ENCODE measurements at places on chromosomes 2 and 18.

DNA sequence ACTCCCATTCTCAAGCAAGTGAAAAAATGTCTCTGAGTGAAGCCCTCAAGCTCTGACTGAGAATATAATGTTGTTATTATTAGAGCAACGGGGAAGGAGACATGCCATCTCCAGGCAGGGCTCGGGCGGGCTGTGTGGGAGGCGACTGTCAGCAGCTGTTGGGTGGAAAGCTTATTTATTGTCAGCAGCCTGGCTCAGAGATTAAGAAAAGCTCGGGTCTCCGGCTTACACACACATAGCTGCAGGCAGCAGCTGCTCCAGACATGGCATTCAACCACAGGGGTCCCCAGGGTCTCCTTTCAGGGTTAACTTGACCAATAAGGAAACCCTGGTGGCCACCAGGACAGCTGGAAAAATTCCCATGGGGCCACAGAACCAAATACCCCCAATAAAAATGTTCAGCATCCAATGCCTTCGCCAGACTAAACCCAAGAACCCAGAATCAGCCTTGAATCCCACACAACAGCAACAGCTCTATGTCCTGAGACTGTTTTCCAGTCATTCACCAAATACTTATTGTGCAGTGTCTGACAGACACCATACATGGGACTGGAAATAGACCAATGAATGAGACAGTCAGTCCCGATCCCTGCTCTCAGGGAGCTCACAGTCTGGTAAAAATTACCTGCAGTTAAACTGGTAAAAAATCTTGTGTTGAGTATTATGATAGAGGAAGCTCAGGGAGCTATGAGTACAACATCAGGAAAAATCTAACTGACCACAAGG, 70.5 kb upstream of the RTN4 start:
- DNase-seq: no peak

- DNase-seq: no peak
Measured at GRCh38 chr18:9290156-9290555, 44.4 kb upstream of the TWSG1 start.

GRCh38 chr2:3487432-3487831, 31.9 kb downstream of the ADI1 start:
- no peak for DNase-seq

- no peak for DNase-seq
Measured at GRCh38 chr2:32838418-32838817, 108.3 kb upstream of the LTBP1 start.

DNA sequence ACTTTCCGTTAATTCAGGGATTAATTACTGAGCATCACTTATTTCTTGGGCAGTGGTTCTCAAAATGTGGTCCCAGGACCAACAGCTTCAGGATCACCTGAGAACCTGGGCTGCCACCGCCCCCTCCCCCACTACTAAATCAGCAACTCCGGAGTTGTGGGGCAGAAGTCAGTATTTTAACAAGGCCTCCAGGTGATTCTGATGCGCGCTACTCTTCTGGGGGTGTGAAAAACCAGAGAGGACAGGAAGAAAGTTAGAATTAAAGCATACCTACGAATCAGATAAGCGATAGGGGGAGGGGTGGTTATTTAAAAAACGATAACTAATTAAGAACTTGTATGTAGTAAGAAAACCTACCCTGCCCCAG, 319 bp downstream of the ZSCAN30 start:
- DNase-seq: no peak

- DNase-seq: no peak
Measured at GRCh38 chr18:61334491-61334850, 1.2 kb downstream of the CDH20 start.

GRCh38 chr2:197972587-197972986, 168.2 kb downstream of the PLCL1 start:
- no peak for DNase-seq

DNA sequence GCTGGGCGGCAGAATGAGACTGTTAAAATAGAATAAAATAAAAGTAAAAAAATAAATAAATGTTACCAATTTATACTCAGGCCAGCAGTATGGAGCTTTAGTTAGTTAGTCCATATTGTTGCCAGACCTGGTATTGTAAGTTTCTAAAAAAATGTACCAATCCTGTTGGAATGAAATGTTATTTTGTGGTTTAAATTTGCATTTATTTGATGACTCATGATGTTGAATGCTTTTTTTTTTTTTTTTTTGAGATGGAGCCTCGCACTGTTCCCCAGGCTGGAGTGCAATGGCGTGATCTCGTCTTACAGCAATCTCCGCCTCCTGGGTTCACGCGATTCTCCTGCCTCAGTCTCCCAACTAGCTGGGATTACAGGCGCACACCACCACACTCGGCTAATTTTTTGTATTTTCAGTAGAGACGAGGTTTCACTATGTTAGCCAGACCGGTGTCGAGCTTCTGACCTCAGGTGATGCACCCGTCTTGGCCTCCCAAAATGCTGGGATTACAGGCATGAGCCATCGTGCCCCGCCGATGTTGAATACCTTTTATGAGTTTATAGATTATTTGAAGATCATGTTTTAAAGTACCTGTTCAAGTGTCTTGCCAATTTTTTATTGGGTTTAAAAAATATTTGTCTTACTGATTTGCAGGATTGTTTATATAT, 5.7 kb upstream of the PTPRN start:
- DNase-seq: no peak

GRCh38 chr2:60886991-60887390, 5.6 kb downstream of the REL start:
- no peak for DNase-seq

DNA sequence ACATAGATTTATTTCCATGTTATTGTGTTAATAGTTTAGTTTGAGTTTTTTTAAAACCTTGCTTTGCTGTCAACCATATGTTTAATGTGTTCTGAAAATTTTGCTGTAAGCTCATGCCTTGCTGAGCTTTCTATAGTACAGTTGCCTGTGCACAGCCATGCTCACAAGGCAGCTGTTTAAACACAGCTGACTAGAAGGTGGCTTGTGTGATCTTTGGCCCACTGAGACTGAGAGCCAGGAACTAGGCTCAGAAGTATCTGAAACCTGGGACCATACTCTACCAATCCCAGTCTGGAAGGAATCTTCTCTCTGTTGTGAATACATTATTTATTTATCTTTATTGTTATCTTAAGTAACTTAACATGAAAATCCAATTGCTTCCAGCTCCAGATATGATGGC, 350.5 kb downstream of the KIAA1328 start:
- DNase-seq: no peak

DNA sequence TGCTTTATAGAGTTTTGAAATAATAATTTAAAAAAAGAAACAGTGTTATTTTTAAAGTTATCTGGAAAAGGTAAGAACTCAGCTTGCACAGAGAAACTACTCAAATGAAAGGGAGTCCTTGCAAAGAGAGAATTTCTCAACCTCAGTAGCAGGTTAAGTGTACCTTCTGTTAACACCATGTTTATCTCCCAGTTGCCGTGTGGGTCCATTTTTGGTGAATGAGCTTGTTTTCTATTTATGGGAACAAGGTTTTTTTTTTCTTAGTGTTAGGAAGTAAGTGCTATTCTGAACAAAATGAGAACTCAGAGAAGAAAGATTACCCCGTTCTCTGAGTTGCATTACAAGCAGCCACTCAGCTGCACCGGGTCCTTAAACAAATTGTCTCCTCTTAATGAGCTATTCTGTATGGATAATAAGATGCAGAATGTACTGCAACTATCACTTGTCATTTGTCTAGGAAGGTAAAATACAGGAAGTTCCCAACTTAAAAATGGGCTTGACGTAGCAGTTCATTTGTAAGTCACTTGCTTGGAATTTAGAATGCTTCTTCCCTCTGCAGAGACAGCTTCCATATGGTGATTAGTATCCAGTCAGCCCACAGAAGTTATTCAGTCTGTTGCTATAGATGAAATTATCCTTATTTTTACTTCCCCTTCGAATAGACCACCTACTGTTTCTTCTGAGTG, 74.9 kb downstream of the LTBP1 start:
- DNase-seq: no peak

DNA sequence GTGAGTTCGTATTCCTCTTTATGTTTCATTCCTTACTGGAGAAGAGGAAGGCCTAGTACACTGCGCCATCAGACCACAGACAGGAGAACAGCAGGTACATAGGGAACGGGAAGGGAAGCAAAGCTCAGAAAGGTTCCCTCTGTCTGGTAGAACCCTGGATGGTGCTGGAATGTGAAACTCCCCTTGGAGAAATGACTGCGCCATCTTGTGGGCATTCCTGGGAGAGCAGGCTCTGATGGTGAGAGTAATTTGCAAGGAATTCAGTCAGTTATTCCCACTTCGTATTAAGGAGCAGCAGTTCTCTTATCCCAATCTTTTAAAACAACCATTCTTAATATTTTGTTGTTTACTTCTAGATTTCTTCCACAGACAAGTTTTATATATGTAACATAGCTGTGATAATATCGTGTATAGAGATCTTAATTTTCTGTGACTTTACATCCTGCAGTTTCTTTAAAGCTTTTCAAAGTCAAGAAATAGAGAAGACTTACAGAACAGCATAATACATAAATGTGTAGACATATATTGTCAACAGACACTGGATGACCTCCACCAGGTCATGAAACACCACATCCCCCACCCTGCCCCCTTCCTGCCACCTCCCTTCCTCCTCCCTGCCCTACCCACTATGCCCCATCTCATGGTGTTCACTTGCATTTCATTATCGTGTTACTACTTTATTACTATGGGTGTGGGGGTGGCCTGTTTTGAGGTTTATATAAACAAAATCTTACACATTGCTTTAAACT, 83.9 kb downstream of the ARHGEF4 start:
- DNase-seq: peak; percentile 46

DNA sequence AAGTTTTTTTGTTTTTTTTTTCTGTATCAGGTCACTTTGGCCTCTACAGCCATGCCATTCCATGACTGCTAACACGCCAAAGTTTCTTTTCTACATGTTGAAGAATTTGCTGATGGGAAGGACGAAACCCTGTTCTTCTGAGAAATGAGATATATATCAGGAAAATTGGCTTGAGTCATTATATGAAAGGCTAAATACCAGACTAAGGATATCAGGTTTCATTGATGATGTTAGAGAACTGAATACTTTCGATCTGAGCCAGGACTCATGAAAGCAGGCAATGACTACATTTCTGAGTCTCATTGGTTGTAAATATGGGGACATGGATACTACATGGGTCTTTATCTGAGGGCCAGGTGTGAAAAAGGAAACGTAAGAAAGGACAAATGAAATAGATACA, 181.4 kb downstream of the OSR1 start:
- no peak for DNase-seq

DNA sequence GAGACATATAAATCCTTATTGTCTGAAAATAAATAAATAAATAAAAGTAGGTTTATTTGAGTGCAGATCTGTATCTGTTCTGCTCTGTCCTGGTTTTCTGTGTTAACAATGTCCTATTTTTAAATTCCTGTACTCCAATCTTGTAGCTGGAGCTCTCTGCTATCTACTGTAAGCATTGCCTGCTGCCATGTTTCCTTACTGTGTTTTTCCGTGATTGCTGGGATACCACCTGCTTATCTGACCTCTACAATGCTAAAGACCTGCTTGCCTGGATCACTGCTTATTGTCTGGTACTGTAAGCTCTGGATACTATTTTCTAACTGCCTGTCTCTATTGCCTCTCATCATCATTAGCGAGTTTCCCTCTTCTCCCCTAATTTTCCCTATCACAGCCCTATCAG, 11.6 kb downstream of the PTPN4 start:
- DNase-seq: no peak

- no peak for DNase-seq
Measured at GRCh38 chr18:61817086-61817485, 75.7 kb downstream of the RNF152 start.

DNA sequence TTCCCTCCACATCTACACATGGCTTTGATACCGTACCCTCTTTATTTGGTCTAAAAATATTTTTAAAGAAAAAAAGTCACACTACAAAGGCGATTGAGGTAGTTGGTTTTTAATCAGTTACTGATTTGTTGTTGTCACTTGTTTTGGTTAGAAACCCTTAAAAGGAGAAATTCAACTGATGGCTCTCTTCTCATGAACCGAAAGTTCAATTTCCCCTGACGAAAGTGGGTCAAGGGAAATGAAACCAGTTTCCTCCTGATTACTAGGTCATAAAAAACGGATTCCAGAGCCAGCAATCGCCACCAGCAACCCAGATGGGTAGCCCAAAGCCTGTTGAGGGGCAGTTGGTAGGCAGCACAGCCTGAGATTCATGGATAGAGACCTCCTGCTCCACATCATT, 63.2 kb downstream of the DLGAP1 start:
- DNase-seq: no peak

- DNase-seq: no peak
Measured at GRCh38 chr18:76252880-76253279, 242.2 kb downstream of the ZNF516 start.

All from stimulated activated effector memory CD8-positive, alpha-beta T cell treated with anti-CD3 and anti-CD28 coated beads, Interleukin-12 subunit alpha, Interleukin-12 subunit beta, amount 100 ng/mL, for 72 hours (primary cell).